ENCODE measurements at places on chromosomes 12 and 14.
A peak's percentile ranks its signal among the peaks of the same experiment; 100 is the strongest.

DNA sequence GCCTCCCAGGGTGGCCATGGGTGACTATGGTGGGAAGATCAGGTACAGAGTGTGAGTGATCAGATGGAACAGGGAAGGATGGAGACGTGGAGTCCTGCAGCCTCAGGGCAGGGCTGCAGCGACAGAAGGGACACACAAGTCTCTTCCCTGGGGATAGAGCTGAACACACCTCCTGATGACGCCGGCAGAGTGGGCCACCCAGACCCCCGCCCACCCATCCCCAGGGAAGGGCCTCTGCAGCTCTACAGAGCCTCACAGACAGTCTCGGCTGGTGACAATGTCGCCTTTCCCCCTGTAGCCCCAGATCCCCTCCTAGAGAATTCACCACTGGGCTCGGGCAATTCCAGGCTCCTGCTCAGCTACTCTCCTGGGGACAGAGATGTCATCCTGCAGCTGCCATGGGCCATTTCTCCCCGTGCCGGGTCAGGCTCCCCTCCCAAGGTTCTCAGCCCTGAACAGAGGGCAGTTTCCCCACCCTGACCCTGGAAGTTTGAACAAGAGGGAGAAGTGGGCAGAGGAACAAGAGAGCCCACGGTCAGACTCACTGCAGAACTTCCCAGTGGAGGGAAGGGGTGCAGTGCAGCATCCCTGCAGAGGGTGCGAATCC lies 115.7 kb downstream of the NCOR2 start:
- no peak for DNase-seq

DNA sequence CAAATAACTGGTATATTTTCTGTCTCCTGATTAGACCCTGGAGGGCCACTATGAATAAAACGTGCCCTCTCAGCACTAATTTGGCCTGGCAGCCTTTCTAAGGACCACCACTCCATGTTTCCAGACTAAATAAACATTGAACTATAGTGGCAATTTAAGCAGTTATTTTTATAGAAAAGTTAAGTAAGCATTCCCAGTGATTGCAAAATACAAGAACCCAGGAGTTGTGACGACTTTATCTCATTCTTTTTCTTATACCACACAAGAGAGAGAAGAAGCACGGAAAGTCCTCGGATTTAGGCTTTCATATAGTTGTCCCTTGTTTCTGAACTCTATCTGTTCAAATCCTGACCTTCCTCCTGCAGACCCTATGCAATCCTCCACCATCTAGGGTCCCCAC lies 23.1 kb upstream of the STRAP start:
- DNase-seq = no peak

GRCh38 chr12:131684015-131684725 lies 26.7 kb upstream of the SFSWAP start:
- DNase-seq = no peak

- DNase-seq = no peak
Measured at GRCh38 chr12:104966677-104967076, 8.6 kb upstream of the SLC41A2 start.

DNA sequence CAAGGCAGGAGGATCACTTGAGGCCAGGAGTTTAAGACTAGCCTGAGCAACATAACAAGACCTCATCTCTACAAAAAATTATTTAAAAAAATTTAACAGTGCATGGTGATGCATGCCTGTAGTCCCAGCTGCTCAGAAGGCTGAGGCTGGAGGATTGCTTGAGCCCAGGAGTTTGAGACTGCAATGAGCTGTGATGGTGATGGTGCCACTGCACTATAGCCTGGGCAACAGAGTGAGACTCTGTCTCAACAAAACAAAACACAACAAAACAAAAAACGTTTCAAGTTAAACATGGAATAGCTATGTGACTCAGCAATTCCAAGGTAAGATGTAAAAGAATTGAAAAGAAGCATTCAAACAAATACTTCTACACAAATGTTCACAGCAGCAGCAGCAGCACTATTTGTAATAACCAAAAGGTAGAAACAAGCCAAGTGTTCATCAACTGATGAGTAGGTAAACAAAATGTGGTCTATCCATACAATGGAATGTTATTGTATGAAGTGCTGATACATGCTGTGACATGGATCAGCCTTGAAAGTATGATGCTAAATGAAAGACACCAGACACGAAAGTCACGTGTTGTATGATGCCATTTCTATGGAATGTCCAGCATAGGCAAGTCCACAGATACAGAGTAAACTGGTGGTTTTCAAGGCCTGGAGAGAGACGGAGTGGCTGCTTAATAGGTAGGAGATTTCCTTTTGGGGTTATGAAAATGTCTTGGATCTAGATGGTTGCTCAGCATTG lies 31.4 kb downstream of the CFAP251 start:
- no peak for DNase-seq

DNA sequence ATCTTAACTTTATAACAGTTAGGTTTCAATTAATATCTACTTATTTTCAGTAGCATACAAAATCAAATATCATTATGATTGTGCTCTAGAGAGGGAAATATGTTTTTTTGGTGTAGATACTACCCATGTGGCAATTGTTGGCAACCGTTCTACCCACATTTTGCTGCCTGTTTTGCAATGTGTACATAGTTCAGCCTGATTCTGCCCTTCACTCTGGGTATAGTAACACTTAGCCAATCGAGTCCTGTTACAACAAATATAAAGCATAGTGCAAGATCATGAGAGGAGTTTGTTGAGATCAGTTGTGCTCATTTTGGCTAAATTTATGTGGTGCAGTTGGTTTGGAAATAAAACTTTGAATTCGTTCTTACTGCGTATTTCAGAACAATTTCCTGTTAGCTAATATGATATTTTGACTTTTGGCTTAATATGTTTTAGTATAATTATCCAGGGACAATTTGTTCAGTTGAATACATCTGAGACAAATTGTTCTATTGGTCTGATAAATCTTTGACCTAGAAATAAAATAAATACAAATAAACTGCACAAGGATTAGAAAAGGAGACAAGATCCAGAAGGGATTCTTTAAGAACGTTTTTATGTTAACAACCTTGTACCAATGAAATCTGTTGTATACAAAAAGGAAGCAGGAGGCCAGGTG lies 76.9 kb downstream of the ATF7IP start:
- no peak for DNase-seq

- DNase-seq = no peak
Measured at GRCh38 chr12:16437281-16437816, 89.9 kb downstream of the MGST1 start.

DNA sequence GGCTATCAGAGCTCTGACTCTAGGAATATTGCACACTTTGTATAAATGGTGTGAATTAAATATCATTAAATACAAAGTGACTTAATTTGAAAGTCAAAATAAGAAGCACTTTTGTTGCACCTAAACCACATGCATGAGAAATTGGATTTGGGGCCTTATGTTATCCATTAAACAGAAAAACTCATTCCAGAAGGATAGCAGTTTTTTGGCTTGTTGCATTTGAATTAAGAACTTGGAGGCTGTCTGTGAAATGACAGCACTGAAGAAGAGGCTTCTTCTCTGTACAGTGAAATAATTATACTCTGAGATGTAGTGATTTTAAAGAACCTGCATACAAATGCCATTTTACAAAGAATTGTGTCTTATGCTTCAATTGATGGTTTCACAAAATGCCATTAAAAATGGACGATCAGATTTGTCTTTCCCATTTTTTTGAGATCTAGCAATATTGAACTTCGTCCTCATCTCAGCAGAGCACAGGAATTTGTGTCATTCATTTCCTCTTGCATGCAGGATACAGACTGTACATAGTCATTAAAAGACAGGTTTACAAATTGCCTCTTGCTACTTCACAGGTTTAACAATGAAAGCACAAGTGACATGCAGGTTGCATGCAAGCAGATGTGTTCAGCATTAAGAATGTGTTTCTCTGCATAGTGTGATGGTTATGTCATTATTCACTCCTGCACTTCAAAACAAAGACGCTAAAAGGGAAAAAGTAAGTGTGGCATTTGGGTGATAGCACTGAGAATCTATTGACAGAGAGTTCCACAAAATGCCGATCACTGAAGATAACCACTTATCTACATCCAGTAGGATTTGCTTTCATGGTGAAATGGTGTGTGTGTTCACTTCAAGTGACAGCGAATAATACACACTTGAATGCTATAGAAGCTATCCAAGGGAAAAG lies 35.9 kb upstream of the PYGL start:
- DNase-seq = no peak

DNA sequence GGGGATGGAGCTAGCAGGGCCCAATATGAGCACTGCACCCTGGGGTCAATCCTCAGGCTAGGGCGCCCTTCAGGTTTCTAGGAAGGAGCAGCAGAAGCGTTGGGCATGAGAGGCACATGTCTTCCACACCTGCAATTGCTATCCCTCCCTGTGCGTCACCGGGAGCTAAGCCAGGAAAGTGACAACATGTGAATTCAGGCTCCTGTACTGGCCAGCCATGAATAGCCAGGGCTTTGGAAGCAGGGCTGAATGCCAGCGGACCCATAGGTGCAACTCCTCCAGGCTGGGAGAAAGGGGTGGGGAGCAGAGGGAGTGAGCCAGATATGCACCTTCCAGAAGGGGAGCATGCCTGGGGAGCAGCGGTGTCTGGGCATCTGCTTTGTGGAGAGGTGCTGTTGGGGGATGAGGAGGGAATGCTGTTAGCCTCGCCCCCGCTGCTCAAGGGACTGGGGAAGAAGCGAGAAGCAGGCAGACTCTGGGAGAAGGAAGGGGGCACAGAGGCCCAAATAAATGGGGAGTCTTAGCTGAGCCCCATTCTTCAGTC lies 6.1 kb downstream of the HOXC5 start:
- DNase-seq = no peak

DNA sequence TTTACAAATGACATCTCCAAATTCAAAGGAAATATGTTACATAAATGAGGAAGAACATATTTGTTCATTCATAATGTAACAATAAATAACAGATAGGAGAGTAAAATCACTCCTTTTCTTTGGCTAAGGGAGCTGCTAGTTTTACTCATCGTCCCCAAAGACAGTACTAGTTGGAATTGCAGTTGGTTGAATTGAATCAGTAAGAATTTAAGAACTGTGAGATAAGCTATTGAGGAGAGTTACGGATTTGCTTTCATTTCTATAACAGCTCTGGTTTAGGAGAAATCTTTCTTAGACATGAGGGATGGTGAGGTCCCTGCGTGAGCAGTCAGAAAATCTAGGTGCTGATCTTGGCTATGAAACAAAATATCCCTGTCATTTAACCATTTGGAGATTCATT lies 402.8 kb downstream of the AEBP2 start:
- no peak for DNase-seq

DNA sequence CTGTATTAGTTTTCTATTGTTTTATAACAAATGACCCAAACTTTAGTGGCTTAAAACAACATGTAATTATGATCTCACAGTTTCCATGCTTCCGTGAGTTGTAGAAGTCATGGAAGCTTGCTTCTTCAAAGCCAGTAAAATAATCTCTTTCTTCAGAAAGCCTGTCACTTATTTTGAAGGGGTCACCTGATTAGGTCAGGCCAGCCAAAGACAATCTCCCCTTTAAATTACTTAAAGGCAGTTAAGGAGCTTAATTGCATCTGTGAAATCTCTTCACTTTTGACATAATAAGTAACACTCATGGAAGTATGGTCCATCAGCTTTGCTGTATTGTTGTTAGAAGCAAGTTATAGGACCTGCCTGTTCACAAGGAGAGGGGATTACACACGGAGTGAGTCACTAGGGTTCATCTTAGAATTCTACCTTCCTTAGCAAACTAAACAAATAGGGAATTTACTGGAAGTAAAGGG lies 89.8 kb downstream of the FAR2 start:
- no peak for DNase-seq

GRCh38 chr12:64821116-64821630 lies 3.3 kb upstream of the TBC1D30 start:
- no peak for DNase-seq

DNA sequence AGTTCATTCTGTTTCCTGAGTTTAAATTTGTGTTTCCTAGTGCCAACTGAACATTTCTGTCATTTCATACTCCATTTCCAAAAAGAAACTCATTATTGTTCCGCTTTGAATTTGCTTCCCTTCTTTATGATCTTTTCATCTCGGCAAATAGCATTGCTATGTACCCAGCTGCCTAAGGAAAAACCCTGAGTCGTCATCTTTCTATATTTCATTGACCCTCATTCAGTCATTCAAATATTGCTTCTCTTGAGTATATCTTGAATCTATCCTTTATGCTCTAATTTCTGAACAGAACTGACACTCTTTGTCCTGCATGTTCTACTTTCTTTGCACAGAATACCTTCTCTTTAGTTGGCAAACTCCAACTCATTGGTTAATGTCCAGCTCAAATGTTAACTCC lies 35.9 kb downstream of the ADIPOR2 start:
- no peak for DNase-seq

DNA sequence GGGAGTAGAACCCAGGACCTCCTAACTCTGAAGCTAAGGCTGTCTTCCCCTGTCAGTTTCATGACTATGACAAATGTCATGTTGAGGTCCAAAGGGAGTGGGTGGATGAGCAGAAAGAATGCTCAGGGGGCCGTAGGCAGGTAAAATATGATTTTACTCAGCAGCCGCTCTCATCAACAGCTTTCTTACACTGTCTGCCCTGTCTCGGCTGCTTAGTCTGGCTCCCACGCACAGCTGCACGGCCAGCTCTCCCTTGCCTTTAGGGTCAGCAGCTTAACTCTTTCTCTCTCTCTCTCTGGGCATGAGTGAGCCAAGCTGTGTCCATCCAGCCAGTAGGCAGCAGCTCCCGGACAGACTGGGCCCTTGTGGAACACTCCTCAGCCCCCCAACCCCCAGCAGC lies 95.2 kb downstream of the GCH1 start:
- DNase-seq = no peak

GRCh38 chr12:69161829-69162228 lies 77.5 kb upstream of the CPSF6 start:
- peak; percentile 18 for DNase-seq

GRCh38 chr12:54032086-54032619 lies 697 bp upstream of the HOXC5 start:
- DNase-seq = no peak

DNA sequence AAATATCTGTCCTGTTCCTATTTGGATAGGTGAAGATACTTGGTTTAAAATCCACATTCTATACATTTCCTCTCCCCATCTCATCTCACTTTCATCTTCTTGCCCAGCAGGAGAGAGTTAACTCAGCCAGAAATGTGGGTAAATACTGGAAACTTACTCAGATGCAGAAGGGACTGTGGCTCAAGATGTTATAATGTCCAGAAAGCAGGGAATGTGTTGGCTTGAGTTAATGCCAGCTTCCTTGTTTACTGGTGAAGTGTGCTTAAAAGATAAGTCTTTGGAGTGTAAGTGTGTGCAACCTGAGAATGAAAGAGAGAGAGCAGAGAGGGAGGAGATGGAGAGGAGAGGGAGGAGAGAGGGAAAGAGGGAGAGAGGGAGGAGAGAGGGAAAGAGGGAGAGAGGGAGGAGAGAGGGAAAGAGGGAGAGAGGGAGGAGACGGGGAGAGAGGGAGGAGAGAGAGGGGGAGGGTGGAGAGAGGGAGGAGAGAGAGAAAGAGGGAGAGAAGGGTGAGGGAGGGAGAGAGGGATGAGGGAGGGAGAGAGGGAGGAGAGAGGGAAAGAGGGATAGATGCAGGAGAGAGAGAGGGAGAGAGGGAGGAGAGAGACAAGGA lies 22.0 kb upstream of the SNRPF start:
- DNase-seq = no peak

GRCh38 chr12:32944195-32944594 lies 47.6 kb upstream of the PKP2 start:
- DNase-seq = no peak

Data from stimulated activated CD4-positive, alpha-beta T cell treated with anti-CD3 and anti-CD28 coated beads, Interleukin-4, amount 100 ng/mL, for 1 hour (primary cell).